ENCODE measurements at places on chromosomes 3 and 15.

GRCh38 chr3:117885011-117885441, 1149.6 kb downstream of the IGSF11 start:
- DNase-seq, result no peak

- DNase-seq, result no peak
These were observed 547.8 kb upstream of the EPHA6 start for GRCh38 chr3:96266395-96267190.

DNA sequence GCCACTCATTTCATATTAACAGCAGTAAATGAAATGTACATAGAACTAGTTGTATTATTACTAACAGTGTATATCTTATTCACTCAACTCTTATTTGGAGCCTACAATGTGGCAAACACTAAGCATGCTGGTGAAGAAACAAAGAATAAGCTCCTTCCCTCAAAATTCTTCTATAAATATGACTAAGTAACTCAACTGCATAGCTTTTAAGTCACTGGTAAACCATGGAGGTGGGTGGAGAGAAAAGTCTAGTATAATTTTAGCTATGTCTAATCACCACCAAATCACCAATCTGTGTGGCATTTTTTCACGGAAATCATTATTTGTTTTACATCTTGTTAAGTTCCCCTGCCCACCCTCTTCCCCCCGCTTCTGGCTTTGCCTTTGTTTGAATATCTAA, 17.5 kb downstream of the COPS2 start:
- DNase-seq, result no peak

DNA sequence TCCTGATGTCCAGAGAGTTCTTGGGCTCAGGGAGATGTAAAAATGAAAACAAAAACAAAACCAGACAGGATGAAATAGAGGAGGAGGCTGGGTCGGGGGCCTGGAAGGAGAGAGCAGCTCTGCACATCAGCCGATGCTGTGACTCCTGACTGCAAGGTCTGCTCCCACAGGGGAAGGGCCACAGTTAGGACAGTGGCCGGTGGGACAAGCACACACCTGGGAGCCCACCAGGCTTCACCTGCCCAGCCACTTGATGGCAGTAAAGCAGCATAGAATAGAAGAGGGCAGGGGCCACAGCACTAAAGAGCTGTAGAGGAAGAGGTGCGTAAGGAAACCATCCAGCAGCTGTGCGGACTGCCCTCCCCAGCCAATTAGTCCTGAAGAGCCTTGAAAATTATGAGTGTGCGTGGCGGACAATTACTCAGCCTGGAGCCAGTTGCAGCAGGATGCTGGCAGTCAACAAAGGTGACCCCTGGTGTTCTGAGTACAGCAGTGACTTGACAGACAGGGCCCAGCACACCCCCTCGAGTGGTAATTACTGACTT, 29.8 kb downstream of the ALS2CL start:
- peak; percentile 25 for DNase-seq

DNA sequence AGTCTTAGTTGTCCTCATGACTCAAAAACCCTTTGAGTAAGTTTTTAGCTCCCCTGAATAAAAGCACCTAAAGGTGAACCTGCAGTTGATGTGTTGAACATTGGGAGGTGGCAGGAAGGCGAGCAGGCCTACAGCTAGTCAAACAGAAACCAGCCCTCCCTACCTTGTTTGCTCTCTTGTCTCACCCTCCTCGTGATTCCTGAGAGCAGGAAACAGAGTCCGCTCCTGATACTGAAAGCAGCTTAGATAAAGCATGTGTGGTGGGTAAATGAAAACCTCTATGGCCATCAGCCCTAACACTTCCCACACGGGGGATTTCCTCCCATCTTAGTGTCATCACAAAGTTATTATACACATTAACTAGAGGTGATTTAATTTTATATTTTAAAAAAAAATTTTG, 21.8 kb upstream of the CLDN18 start:
- no peak for DNase-seq

DNA sequence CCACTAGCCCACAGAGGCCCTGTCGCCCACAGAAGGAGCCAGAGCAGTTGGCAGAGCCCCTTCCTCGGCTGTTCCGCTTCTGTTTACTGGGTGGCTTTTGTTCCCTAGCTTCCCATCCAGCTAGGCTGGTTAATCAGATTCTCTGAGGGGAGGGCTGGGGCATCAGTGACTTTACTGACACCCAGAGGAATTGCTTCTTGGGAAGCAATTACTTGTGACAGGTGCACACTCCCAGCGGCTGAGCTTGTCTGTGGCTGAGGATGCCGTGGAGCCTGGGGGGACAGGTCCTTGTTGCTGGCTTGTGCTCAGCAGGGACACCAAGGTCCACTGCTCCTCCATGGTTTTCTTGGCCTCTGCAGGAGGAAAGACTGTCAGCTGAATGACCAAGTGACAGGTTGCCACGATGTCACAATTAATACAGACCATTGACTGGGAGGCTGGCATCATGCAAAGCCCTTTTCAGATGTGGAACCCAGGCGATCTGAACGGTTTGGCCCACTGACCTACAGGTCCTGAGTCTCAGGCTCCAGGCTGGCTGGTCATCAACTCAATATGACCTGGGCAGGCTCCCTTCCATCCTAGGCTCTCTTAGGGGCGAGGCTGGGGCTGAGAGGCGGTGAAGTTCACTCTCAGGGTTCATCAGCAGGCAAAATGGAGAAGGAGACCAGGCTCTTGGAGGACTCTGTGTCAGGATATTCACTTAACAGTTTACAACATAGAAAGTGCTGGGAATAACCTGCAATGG, 31.8 kb upstream of the SFMBT1 start:
- DNase-seq, result peak; percentile 22

DNA sequence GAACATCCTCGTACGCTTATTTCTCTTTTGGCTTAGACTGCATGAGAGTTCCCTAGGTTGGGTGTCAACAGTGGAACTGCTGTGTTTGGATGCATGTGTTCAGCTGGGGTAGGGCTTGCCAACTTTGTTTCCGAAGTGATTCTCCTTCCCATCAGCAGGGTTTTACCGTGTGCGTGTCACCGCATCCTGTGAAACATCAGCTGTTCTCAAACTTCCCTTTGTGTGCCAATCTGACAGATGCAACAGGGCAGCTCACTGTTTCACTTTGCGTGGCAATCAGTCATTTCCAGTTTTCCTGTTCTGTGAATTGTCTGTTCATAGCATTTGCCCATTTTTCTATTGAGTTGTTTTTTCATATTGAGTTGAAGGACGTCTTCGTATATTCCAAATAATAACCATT, 218.8 kb downstream of the VPS13C start:
- no peak for DNase-seq

DNA sequence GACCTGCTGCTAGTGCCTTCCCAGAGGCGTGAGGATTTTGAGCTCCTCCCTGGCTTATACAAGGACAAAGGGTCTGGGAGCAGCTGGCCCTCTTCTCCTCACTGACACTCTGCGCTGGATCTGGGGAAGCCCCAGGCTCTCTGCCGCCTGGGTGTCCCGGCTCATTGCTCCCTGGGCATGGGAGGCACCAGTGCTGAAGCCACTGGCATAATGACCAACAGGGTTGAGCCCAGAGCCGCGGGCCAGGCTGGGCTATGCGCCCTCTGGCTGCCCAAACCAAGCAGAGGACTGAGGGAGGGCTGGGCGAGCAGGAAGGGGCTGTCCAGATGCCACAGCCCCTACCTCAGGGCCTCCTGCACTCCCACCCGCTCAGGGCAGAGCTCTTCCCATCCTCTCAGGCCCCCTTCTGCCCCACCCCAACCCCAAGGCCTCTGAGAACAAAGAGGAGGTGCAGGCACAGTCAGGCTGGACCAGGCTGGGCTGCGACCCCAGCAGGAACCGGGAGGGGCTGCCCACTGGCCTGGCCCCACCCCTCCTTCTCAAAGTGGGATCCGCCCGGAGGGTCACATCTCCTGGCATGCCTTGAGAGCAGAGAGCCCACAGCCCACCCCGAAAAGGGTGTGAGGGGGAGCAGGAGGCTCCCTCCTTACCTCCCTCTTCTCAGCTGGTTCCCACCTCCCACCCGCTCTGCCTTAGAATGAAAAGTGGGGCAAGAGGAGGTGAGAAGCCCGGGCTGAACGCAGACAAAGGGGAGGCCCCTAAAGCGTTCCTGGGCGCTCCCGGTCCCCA, 1.6 kb downstream of the LINGO1 start:
- DNase-seq, result no peak

GRCh38 chr3:70982284-70982683, 601.2 kb downstream of the FOXP1 start:
- DNase-seq, result no peak

DNA sequence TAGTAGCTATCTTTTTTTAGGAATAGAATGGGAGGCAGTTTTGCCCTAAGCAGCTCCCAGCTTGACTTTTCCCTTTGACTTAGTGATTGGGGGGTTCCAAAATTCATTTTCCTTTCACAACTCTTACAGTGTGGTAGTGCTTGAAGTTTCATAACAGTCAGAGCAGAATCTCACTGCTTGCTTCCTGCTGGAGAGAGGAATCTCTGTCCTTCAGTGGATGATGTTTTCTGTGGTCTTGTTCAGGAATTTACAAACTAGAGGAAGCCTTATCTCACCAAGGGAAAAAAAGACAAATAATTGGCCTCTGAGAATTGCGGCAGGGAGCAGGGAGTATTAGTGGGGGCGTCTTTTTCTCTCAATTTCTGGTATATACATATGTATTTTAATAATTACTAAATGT, 326.6 kb upstream of the C2CD4B start:
- no peak for DNase-seq

GRCh38 chr3:73656241-73656890, 31.6 kb upstream of the PDZRN3 start:
- no peak for DNase-seq

GRCh38 chr15:49831206-49831965, 210.5 kb downstream of the DTWD1 start:
- no peak for DNase-seq

DNA sequence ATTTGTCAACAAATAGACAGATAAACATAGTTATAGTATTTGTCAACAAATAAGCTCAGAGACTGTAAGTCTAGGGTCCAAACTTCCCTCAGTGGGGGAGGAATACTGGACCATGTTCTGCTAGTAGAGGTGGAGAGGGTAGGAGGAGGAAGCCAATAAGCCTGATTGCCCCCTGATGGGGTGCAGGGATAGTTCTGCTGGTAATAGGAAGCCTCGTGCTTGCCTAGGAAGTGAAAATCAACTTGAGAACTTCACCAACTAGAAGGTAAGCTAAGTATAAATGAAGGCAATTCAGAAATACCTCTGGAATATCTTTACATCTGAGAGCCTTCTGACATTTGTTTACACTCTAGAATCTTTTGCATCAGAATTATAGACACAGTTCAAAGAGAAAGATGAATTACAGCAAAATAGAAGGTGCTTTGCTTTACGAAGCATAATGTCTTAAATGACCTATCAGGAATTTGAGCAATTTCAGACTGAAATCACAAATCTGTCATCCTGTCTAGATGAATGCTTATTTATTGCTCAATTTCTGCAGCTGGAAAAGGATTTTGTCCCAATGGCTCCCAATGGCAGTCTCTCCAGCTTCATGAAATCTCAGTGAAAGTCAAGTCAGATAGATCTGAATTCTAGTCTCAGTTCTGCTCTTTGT, 225.6 kb upstream of the TBC1D5 start:
- no peak for DNase-seq

DNA sequence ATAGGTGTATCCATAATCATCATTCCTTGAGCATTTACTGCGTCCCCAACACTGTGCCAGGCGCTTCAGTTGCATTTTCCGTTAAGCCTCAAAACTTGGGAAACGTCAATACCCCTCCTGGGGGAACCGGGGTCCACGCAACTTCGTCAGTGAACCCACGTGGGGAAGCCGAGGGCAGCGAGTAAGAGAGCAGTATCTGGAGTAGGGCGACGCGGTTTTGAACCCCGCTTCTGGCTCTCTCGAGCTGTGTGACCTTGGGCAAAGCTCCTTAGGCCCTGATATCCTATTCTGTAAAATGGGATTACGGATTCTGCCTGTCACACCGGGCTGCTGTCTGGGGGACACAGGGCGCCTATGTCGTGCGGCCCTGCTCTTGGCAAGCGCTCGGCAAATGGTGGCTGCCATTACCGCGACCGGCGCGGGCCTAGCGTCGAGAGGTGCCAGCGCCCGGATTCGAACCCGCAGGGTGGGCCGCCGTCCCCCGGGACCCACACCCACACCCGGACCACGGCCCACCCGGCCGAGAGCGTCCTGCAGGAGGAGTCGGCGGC, 590 bp downstream of the POLG start:
- DNase-seq, result no peak

- DNase-seq, result no peak
These were observed 609.1 kb upstream of the GRM7 start for GRCh38 chr3:6251612-6252400.

GRCh38 chr15:34732430-34732829, 22.4 kb downstream of the GJD2 start:
- no peak for DNase-seq

DNA sequence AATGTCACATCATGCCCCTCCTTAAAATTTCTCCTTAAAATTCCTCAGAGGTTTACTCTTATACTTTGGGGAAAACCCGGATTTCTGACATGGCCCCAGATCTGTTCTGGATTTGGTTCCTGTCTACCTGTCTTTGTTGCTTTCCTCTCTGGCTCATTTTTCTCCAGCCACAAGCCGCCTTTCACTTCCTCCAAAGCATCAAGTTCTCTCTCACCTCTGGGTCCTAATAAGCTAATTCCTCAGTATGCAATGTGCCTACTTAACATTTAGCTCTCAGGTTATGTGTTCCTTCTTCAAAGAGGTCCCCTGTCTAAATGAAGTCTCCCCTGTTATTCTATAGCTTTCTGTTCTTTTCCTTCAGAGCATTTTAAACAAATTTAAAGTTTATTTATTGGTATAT, 16.1 kb downstream of the HMG20A start:
- DNase-seq, result no peak

DNA sequence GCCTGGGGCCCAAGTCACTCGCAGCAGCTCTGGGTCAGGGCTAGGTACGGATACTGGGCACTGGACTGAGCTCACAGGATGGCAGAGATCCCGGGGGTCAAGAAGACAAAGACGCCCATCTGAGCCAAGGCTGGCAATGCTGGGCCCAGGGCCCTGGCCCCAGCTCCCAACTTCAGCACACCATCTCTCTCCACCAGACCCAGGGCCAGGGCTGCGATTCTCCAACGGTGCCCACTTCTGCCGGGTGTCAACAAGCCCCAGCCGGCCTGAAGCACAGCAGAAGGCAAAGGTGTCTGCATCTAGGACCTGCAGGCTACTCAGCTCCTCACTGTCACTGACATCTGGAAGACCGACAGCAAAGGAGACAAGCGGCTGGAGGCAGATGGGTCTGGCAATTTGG, 8.6 kb downstream of the WDR73 start:
- no peak for DNase-seq

DNA sequence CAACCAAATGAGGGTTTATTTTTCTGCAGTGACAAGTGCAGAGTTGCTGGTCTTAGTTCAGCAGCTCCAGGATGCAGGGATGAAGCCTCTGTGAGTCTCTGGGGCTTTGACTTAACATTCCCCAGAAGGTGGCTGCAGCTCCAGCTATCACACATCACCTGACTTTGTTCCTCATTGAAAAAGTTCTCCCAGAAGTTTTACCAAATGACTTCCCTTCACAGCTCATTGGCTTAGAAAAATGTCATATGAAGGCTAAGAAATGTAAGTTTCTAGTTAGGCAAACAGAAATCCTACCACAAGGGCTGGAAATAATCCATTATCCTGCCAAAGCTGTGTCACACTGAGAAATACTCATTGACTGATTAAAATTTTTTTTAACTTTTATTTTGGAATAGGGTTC, 184.9 kb downstream of the MINAR1 start:
- no peak for DNase-seq

- no peak for DNase-seq
These were observed 43.3 kb upstream of the MITF start for GRCh38 chr3:69695933-69696332.
